NCI-H2081 treated with DMSO at 0.1 percent for 48 hours (cell line): ENCODE measurements at places on chromosomes 12 and 14.

GRCh38 chr14:65888677-65889076 lies 476.1 kb downstream of the FUT8 start:
- no peak for DNase-seq

DNA sequence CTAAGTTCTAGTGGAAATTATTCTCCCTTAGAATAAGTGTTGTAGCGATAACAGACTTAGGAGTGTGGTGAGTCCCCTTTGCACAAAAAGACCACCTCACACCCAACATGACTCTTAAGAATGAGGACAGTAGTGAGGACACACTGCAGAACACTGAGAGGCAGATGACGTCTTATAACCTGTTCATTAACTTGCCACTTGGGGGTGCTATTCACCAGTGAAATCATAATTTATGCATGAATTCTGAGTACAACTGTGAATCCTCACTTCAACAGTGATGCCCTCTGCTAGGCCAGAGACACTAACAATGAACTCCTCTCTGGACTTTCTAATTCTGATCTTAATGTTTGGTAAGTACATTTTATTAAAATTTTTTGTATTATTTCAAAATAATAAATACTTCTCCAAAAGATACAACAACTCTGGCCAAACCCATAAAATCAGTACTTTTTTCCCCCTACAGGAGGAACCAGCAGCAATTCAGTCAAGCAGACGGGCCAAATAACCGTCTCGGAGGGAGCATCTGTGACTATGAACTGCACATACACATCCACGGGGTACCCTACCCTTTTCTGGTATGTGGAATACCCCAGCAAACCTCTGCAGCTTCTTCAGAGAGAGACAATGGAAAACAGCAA lies 274.7 kb downstream of the DAD1 start:
- no peak for DNase-seq

DNA sequence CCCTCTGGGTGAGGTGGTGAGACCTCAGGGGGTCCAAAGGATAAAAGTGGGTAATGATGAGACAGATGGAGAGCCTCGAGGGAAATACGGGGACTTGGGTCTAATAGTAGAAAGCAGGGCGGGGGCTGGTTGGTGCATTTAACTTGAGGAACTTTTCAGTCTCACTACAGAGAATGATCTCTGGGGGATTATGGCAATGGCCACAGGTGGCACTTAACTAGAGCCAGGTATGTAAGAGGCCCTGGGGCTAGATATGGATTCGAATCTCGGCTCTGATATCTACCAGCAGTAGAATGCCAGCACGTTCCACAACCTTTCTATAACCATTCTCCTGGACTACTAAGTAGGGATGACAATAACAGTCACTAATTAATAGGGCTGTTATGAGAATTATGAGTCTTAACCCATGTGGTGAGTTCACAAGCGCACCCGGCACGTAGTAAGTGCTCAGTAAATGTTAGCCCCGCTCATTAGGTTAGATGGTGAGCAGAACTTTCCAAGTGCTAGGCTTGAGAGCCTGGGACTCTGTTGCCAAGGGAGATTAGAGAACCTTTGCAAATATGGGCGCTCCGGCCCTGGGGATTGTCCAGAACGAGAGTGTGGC lies 888 bp upstream of the PLXNC1 start:
- no peak for DNase-seq

GRCh38 chr14:40955131-40955505 lies 651.6 kb upstream of the LRFN5 start:
- no peak for DNase-seq

DNA sequence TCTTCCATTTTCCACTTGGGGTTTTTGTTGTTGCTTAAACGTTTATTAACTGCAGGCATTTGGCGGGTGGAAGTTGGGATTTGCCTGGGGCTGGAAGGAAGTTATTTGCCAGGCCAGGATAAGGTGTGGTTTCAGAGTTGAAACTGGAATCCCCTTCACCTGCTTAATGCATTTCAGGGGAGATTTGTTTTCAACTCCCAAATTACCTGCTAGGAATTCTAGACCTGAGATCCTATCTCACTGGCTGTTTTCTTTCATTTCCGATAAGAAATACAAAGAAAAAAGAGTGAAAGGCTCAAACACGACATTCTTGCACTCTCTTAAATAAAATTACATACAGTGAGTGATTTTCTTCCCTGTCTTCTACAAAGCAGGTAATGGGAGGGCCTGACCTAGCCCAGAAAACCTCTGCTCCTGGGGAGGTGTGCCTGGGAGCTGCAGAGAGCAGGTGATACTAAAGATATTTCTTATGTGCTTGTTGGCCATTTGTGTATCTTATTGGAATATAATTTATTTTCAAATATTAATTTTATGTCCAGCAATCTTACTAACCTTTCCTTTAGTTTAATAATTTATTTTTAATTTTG lies 278.2 kb downstream of the ZFP36L1 start:
- DNase-seq: no peak

GRCh38 chr12:54592316-54592715 lies 3.9 kb upstream of the PPP1R1A start:
- no peak for DNase-seq

DNA sequence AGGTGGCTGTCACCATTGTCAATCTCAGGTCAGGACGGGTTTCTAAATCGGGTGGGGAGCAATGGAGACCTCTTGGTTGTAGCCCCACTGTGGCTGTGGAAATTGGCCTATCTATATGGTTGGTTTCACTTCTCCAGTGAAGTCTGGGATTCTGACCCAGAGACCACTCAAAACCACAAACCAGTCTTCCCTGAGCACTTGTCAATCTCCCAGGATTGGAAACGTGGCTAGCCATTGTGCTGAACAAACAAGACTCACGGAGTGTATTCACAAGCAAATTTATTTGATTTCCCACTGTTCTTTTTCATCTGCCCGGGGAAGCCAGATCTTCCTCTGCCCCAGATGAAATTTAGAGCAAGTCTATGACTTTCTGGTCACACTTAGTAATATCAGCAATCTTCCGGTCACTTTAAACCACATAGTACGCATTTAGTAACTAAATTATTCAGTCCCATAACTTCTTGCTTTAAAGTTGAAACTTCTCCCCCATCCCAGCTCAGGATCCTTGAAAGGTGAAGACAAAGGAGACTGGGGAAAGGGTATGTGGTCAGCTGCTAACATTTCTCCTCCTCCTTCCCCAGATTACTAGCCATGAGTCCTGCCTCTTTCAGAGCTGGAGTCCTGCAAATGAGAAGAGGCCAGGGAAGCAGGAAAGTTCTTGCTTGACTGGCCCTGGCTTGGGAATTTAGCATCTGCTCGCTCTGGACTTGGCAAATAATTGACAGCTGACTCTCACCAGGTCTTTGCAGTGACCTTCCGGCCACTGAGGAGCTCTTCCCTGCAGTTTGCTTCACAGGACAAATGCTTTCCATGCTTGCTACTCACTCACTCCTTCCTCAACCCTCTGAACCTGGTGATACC lies 123.2 kb upstream of the MAX start:
- no peak for DNase-seq

GRCh38 chr12:111870706-111871105 lies 28.7 kb downstream of the MAPKAPK5 start:
- no peak for DNase-seq
